SW 1271 (cell line): ENCODE measurements at places on chromosomes 1 and 21.
A peak's percentile ranks its signal among the peaks of the same experiment; 100 is the strongest.

GRCh38 chr1:8987881-8988617 lies 38.2 kb downstream of the SLC2A7 start:
- DNase-seq: peak; percentile 19

DNA sequence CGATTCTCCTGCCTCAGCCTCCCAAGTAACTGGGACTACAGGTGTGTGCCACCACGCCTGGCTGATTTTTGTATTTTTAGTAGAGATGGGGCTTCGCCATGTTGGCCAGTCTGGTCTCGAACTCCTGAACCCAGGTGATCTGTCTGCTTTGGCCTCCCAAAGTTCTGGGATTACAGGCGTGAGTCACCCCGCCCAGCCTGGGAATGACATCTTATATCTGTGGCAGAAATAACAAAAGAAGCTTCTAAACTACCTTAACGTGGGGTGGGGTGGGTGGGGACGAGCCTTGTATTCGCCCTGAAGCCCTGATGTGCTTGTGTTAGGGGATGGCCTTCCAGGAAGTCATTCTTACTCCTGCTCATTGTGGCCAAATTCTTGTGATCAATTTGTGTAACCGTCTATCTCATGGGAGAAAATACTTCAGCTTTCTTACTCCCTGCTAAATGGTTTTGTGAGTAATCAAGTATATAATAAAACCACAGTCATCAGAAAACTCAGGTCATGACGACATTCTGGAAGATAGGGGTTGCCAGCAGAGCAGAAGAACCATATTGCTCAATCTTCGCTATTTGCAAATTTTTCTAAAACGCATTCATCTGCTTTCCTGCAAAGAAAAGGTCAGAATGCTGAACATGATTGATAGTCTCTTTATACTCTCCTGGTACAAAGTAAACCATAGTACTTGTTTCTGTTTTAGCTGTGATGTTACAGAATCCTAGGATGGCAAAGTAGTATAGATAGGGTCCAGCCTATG lies 63.2 kb downstream of the DIRAS3 start:
- DNase-seq: no peak

GRCh38 chr1:17248781-17249180 lies at the start of gene PADI3:
Gene PADI3, plus strand, starts transcription at chr1:17249098. Its CDS starts 40 bp downstream, at chr1:17249138.
- no peak for DNase-seq

DNA sequence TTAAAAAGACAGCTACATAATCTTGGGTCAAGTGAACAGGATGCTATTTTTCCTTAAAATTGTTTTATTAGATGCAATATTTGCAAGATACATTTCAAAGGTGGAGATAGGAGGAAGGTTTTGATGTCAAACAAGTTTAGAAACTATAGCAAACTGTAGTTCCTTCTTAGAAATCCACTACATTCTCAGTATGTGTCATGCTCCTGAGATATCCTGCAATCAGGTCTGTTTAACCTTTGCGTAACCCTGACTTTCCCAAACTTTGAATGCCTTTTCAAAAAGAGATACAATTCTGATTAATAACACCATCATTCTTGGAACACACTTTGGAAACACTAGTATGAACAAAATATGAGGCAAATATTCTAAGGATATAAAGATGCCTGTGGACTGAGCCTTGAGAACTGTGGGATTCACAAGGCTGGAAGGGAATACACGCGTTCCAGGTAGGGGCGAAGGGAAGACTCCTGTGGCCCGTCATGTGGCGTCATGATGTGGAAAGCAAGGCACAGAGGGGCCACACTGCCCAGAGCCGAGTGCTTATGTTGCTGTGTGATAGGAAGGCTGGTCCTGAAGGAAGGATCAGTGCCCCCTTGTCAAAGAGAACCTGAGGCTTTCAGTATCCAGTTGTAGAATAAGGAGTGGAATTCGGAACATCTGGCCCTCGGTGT lies 19.6 kb upstream of the TARBP1 start:
- no peak for DNase-seq

GRCh38 chr1:161440312-161440894 lies 64.9 kb upstream of the FCGR2A start:
- DNase-seq: no peak

GRCh38 chr1:39613250-39613649 lies 26.2 kb downstream of the HEYL start:
- no peak for DNase-seq

- no peak for DNase-seq
These were observed 4.2 kb downstream of the S100A13 start for GRCh38 chr1:153623101-153623500.

DNA sequence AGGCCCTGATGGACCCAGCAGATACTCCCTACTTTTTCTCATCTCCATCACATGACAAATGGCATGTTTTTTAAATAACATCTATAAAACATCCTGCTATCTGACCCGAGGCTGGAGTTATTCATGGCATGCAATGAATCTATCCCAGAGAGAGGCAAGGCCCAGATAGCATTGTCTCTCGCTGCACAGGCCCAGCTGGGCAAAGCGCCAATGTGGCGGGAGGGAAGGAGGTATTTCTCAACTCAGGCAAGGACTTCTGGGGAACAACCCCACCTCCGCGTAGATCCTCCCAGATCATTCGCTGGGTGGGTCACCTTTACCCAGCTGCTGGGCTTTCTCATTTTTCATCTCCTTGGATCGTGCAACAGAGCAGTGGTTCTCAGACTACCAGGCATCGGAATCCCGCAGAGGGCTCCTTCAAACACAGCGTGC lies 59.8 kb downstream of the ERG start:
- DNase-seq: no peak

GRCh38 chr21:31991356-31992331 lies 118.8 kb downstream of the HUNK start:
- no peak for DNase-seq

- no peak for DNase-seq
These were observed 429.8 kb upstream of the VAMP3 start for GRCh38 chr1:7341145-7341905.

GRCh38 chr1:235024711-235025421 lies 103.8 kb downstream of the TOMM20 start:
- DNase-seq: no peak

GRCh38 chr1:7326366-7326765 lies 444.7 kb upstream of the VAMP3 start:
- DNase-seq: no peak

DNA sequence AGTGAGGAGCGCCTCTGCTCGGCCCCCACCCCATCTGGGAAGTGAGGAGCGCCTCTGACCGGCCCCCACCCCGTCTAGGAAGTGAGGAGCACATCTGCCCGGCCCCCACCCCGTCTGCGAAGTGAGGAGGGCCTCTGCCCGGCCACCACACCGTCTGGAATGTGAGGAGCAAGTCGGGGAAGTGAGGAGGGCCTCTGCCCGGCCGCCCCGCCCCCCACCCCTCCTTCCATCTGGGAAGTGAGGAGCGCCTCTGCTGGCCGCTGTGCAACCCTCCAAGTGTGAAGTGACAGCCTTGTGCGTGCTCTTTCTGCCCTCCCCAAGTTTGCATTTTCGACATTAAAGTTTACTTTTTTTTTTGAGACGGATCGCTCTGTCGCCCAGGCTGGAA lies 5.1 kb upstream of the ZZZ3 start:
- no peak for DNase-seq

GRCh38 chr21:25881524-25882376 lies 147.0 kb downstream of the GABPA start:
- DNase-seq: peak; percentile 3

GRCh38 chr1:36397083-36397377 lies 678 bp downstream of the LSM10 start:
- no peak for DNase-seq

- no peak for DNase-seq
These were observed 8.9 kb downstream of the MAPKAPK2 start for GRCh38 chr1:206693592-206693991.

- no peak for DNase-seq
These were observed 74.7 kb downstream of the RUNX1 start for GRCh38 chr21:34974162-34974981.

GRCh38 chr1:41427916-41428737 lies 56.4 kb downstream of the EDN2 start:
- no peak for DNase-seq

- DNase-seq: no peak
These were observed 111.0 kb downstream of the DAB1 start for GRCh38 chr1:57312869-57313268.

GRCh38 chr1:226939438-226940028 lies 561 bp upstream of the COQ8A start:
- no peak for DNase-seq

GRCh38 chr1:151720554-151720953 lies 768 bp upstream of the RIIAD1 start:
- DNase-seq: no peak

DNA sequence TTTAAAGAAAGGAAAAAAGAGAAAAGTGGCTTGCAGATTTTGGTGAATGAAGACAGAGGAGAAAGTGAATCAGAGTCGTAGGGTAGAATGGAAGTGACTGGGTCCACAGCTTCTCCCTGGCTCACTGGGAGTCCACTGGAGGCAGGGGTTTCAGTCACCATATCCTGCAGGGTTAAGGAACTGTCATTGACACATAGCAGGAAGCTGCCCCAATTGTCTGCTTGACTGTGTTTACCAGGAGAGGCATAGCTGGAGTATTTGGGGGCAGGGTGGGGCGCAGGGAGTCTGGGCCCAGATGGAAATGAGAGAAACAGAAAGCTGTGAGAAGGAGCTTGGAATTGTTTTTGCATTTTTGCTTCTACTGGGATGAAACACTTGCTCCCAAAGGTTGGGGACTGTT lies 228.8 kb upstream of the CSF3R start:
- no peak for DNase-seq

GRCh38 chr21:15414057-15414456 lies 315.7 kb upstream of the USP25 start:
- no peak for DNase-seq

- DNase-seq: no peak
These were observed 71.0 kb downstream of the ACTL8 start for GRCh38 chr1:17826165-17826488.

GRCh38 chr1:38235705-38236104 lies 189.1 kb upstream of the POU3F1 start:
- no peak for DNase-seq

DNA sequence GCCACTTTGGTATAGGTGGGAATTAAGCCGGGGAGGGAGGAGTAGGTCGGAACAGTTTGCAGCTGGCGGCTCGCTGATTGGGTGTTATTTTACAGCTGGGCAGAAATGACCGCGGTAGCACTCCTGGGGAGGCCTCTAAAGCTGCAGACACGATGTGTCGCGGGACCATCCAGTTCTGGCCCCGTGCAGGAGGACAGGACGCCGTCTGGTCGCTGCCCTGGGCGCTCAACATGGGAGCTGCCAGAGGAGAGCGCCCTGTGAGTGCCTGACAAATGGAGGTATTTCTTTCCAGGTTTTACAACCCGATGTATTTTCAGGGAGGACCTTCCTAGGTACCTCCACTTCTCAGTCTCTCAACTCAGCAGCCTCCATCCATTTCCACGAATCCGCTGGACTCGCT lies 46.2 kb downstream of the CDC7 start:
- DNase-seq: no peak

DNA sequence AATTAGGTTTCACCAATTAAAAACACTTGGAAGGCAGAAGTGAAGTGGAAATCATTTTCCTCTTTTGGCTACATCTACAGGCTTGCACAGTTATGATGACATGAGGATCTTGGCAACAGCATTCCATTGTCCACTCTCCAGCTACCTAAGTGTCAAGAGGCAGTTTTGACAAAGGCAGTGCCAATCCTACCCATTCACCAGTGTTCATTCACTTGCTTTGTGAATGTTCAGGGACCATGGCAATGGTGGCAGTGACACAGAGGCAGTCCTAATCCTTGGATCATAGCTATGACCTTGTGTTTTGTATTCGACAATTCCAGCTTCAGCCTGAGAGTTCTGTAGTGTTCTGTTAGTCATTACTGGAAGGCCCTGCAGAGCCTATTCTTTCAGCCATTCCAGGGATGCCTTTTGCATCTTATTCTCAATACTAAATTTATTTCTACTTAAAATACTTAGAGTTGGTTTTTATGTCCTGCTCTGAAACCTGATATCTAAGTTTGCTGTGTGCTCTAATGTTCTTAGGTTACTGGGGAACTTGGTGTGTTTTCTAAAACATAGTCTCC lies 36.7 kb downstream of the CRB1 start:
- DNase-seq: no peak

DNA sequence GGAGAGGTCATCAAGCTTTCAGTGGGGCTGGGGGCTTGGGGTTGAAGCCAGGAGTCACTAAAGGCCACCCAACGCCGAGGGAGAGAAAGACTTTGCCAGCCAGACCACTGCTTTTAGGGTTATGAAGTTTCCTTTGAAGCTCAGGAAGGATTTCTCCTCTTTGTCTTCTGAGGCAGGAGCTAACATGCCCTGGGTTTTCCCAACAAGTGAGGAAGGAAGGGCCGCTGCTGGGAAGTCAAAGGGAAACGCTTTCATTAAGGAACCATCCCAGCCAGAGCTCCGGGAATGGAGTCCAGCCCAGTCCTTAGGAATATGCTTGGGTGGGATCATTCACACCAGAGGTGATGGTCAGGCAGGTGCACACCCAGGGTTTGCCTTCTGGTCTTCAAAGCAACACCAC lies 436.9 kb downstream of the PRDM2 start:
- DNase-seq: no peak

- DNase-seq: no peak
These were observed 220.7 kb upstream of the HOOK1 start for GRCh38 chr1:59593798-59594790.
